ENCODE measurements at places on chromosomes 1 and 21. TPM values are rescaled to one million over a fixed set of nuclear protein-coding genes. Genes with fewer than 3 reads are reported as not detected.

The SPRR1B gene
- total RNA-seq: not detected

DNA sequence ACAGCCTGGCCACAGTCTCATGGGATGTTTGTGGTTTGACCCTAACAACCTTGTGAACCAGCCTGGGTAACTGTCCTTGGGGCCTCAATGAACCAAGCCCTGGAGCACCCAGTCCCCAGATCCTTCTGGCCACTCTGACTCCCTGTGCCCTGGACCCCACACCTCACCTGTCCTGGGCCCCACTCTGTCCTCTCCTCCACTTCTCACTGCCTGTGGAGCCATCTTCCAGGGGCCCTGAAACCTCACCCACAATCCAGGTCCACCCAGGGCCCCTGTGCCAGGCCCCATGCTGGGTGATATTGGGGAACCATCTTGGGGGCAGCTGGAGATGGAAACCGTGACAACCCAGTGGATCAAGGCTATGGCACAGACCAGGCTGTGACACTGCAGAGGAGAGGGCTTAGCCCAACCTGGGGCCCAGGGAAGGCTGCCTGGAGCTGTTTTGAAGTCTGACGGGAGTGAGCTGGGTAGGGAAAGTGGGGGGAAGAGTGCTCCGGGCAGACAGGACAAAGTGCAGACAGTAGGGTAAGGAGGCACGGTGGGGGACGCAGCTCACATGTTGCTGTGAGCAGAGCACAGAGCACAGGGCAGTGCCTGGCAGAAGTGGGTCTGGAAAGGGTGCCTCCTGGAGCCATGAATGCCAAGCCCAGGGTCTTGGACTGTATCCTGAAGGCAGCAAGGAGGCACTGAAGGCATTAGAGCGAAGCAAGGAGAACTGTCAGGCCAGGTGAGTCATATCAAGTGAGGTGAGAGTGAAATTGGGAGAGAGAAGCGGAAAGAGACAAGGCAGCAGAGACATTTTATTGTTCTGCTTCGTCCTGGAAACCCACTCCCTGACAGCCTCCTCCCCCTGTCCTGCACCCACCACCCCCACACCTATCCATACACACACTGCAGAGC lies 12.1 kb upstream of the LRP8 start:
- H3K4me1 ChIP-seq: peaks cover 11% of the 10 kb centered on the region
- no peak for DNase-seq
- no peak overlapping the region for H3K4me3 ChIP-seq
- no peaks in the 10 kb centered on the region for H3K36me3 ChIP-seq
- peaks cover 3% of the 10 kb centered on the region for H3K27me3 ChIP-seq

DNA sequence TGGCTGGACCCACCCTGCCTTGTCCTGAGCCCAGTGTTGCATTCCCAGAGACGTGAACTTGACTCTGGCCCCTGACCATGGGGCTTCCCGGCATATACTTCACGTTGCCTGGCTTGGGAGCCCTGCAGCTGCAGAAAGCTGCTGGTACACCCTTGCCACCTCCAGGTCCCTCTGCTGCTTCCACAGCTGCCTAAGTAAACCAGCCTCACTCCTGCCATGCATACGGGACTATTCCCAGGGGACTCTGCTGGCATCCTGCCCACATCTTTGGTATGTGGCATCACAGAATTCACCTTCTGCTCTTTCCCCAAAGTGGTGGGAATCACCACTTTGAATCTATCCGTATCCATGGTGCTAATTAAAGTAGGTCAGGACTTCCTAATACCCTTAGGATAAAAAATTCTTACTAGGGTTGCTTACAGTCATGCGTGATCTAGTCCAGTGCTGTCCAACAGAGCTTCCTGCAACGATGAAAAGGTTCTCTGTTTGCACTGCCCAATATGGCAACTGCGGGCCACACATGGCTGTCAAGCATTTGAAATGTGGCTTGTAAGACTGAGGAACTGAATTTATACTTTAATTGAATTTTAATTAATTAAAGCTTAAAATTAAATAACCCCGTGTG lies 203.0 kb downstream of the GRIK3 start:
- H3K36me3 ChIP-seq: no peaks in the 10 kb centered on the region
- no peak overlapping the region for H3K27ac ChIP-seq
- no peaks in the 10 kb centered on the region for H3K4me1 ChIP-seq
- peaks cover 35% of the 10 kb centered on the region for H3K27me3 ChIP-seq
- H3K4me3 ChIP-seq: no peak overlapping the region

DNA sequence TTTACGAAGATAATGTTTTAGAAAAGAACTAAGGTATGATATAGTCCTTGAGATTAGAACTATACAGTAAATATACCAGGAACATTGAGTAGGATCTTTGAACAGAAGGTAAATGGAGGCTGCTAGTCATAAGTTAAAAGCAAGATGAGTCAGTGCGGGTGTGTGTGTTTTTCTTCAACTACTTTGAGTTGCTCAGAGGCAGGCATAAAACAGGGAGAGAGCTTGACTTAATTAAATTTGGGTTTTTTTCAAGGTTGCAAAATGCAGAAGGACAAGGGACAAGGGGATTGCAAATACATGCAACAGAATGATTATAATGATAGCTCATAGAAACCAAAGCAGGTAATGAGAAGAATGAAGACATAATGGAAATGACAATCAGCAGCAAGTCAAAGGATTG lies 815.1 kb downstream of the NCAM2 start:
- H3K36me3 ChIP-seq: no peaks in the 10 kb centered on the region
- DNase-seq: no peak
- H3K4me1 ChIP-seq: no peaks in the 10 kb centered on the region
- H3K27me3 ChIP-seq: no peaks in the 10 kb centered on the region
- H3K27ac ChIP-seq: no peak overlapping the region
- no peak overlapping the region for H3K4me3 ChIP-seq

The SPATA46 gene
- total RNA-seq: not detected

DNA sequence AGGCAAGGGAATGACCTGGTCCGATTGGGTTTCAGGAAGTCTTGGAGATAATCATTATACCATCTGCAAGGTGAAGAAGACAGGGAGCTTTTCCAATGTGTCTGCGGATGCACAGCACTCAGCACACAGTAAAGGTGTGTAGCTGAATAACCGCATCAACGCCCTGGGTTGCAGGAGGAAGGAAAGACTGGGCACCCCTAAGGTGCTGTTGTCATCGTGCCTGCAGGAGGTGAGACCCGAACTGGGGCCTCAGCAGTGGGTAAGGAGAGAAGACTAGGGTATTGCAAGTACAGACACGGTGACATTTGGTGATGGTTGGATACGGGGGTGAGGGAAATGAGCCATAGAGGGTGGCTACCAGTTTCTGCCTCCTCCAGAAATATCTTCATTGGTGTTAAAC lies 1.1 kb upstream of the TRIM62 start:
- H3K4me3 ChIP-seq: no peak overlapping the region
- DNase-seq: no peak
- H3K27me3 ChIP-seq: no peaks in the 10 kb centered on the region
- peaks cover 23% of the 10 kb centered on the region for H3K4me1 ChIP-seq
- H3K27ac ChIP-seq: no peak overlapping the region

- peaks cover 38% of the 10 kb centered on the region for H3K4me1 ChIP-seq
- H3K4me3 ChIP-seq: no peak overlapping the region
- DNase-seq: no peak
- no peaks in the 10 kb centered on the region for H3K27me3 ChIP-seq
- no peak overlapping the region for H3K27ac ChIP-seq
These were observed 7.8 kb downstream of the PSMB2 start for GRCh38 chr1:35633547-35633946.

DNA sequence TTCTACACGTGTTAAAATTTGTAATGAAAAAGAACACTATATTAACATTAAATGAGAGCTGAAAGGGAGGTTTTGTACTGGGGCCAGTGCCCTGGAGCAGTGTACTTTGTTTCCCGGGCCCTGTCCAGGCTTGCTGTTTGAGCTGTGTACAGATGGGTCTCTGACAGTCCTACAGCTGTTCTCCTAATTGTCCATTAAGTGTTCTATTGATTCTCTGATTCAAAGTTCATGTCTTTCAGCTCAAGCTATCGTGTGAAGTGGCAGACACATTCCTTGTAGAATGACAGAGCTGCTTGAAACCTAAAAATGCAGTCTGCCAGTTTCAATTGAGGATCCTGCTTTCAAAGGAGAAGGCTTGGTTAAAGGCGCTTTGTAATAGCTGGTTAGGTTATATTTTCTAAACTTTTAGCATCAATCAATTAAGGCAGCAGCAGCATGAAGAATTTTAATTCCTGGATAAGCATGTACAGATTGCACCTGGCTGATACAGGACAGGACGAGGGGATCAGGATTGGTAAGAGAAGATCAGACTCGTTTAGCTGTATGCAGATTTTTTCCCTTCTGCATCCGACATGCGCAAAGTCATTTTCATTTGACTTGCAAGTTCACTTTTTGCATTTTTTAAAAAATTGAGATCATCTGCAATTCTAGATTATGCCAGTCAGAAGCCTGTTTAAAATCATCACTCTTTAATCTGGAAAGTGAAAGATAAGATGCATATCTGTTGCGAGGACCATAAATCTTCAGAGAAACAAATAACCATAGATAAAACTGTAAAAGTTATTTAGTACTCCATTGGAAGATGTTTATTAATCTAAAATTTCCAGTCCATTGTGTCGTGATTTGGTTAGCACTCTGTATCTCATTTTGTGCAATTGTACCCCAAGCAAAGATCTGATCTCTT lies 98.5 kb downstream of the ATG4C start:
- no peaks in the 10 kb centered on the region for H3K36me3 ChIP-seq
- no peak overlapping the region for H3K4me3 ChIP-seq
- no peaks in the 10 kb centered on the region for H3K27me3 ChIP-seq
- H3K4me1 ChIP-seq: peaks cover 10% of the 10 kb centered on the region

The SPRR2G gene
- not detected for total RNA-seq

DNA sequence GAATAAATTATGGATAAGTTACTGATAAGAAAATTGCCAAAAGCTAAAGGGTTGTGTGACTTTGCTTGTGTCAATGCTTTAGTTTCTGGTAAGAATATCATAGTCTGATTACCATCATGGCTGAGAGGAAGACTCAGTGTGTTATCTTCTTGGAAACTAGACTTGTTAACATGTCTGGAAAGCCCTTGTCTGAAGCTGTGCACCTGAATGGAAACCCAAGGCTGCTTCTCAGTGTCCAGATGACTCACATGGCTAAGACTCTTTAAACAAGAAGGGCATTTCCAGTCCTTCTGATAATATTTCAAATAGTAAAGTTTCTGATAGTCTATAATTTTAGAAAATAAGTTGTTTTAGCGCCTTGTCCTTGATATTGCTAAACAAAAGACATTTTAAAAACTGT lies 1092.7 kb downstream of the PLA2G4A start:
- H3K4me3 ChIP-seq: no peak overlapping the region
- no peak overlapping the region for H3K27ac ChIP-seq
- H3K27me3 ChIP-seq: no peaks in the 10 kb centered on the region
- no peaks in the 10 kb centered on the region for H3K4me1 ChIP-seq

GRCh38 chr1:222711319-222712252 lies 705 bp downstream of the AIDA start:
- peak overlapping the region; percentile 78 for H3K27ac ChIP-seq
- H3K4me3 ChIP-seq: peak overlapping the region; percentile 99
- DNase-seq: peak; percentile 23
- H3K27me3 ChIP-seq: no peaks in the 10 kb centered on the region
- H3K36me3 ChIP-seq: peaks cover 5% of the 10 kb centered on the region

DNA sequence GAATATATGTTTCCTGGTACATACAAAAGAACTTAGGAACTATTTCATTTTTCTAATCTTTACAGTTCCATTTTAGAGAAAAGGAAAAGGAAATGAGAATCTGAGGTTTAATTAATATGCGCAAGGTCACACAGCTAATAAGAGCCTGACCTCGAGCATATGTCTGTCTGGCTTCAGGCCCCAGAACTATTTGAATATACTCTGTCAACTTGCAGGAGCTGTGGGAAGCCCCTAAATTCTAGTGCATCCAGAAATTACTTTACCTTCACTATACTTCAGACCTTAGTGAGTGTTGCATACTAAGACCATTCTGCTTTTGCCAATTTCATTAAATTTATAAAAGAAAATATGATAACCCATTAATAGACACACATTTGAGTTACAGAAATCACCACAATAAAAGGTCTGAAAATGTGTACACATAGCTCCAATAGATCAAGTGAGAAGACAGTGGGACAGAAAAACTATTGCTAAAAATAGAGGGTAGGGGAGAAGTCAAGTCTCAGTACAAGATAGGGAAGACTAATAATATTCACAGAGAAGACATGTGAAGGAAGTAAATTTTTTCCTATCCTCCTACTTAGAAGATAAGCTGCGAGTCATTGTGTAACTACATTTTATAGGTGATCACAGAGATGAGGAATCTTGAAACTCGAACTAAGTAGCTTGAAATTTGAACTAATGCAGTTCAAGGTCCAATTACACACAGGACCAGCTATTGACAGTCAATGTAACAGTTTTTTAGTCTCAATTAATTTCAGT lies 3.8 kb downstream of the RGS13 start:
- no peak for DNase-seq
- no peak overlapping the region for H3K27ac ChIP-seq
- peaks cover 6% of the 10 kb centered on the region for H3K4me1 ChIP-seq
- H3K4me3 ChIP-seq: no peak overlapping the region
- H3K27me3 ChIP-seq: no peaks in the 10 kb centered on the region
- H3K36me3 ChIP-seq: no peaks in the 10 kb centered on the region

The TNFAIP8L2 gene
- total RNA-seq: not detected

- peaks cover 29% of the 10 kb centered on the region for H3K4me1 ChIP-seq
- H3K27me3 ChIP-seq: peaks cover 8% of the 10 kb centered on the region
- H3K36me3 ChIP-seq: no peaks in the 10 kb centered on the region
- no peak for DNase-seq
These were observed 6.5 kb downstream of the FCAMR start for GRCh38 chr1:206963740-206964139.

DNA sequence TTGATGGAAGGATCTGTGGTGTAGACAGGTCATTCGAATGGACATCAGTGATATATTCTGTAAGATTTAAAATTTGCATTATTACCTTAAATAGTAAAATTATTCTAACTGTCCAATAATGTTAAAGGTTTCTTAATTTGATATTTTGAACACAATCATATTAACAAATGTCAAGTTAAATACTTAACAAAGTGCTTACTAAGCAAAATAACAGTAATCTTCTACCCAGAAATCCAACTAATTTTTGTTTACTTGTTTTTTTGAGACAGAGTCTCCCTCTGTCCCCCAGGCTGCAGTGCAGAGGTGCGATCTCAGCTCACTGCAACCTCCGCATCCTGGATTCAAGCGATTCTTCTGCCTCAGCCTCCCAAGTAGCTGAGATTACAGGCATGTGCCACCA lies 33.9 kb downstream of the USP33 start:
- no peak overlapping the region for H3K4me3 ChIP-seq
- no peaks in the 10 kb centered on the region for H3K27me3 ChIP-seq
- peaks cover 9% of the 10 kb centered on the region for H3K36me3 ChIP-seq
- no peak for DNase-seq
- no peaks in the 10 kb centered on the region for H3K4me1 ChIP-seq

- H3K36me3 ChIP-seq: no peaks in the 10 kb centered on the region
- peak; percentile 41 for DNase-seq
- H3K4me1 ChIP-seq: peaks cover 9% of the 10 kb centered on the region
- no peak overlapping the region for H3K4me3 ChIP-seq
- H3K27ac ChIP-seq: no peak overlapping the region
These were observed 25.3 kb downstream of the BRINP3 start for GRCh38 chr1:190452272-190452848.

GRCh38 chr1:31013187-31013864 lies 52.2 kb downstream of the PUM1 start:
- peak; percentile 12 for DNase-seq
- H3K36me3 ChIP-seq: peaks cover 3% of the 10 kb centered on the region
- H3K4me1 ChIP-seq: peaks cover 24% of the 10 kb centered on the region
- H3K27me3 ChIP-seq: no peaks in the 10 kb centered on the region
- H3K4me3 ChIP-seq: no peak overlapping the region

GRCh38 chr1:178458203-178458602 lies 38.6 kb downstream of the CLEC20A start:
- no peak overlapping the region for H3K27ac ChIP-seq
- no peak for DNase-seq
- H3K4me3 ChIP-seq: no peak overlapping the region
- peaks cover 8% of the 10 kb centered on the region for H3K4me1 ChIP-seq
